ENCODE measurements at places on chromosomes 3 and 15.

GRCh38 chr15:28920781-28921331, 35.1 kb downstream of the APBA2 start:
- DNase-seq, result no peak

- peak; percentile 40 for DNase-seq
Measured at GRCh38 chr15:69559440-69560190, 107.0 kb downstream of the RPLP1 start.

DNA sequence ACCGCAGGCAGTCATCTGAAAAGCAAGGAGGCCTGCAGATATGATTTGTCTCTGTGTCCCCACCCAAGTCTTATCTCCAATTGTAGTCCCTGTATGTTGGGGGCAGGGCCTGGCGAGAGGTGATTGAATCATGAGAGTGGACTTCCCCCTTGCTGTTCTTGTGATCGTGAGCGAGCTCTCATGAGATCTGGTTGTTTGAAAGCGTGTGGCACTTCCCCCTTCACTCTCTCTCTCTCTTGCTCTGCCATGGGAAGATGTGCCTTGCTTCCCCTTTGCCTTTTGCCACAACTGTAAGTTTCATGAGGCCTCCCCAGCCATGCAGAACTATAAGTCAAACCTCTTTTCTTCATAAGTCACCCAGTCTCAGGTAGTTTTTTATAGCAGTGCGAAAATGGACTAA, 83.3 kb downstream of the TMCO5A start:
- DNase-seq, result no peak

DNA sequence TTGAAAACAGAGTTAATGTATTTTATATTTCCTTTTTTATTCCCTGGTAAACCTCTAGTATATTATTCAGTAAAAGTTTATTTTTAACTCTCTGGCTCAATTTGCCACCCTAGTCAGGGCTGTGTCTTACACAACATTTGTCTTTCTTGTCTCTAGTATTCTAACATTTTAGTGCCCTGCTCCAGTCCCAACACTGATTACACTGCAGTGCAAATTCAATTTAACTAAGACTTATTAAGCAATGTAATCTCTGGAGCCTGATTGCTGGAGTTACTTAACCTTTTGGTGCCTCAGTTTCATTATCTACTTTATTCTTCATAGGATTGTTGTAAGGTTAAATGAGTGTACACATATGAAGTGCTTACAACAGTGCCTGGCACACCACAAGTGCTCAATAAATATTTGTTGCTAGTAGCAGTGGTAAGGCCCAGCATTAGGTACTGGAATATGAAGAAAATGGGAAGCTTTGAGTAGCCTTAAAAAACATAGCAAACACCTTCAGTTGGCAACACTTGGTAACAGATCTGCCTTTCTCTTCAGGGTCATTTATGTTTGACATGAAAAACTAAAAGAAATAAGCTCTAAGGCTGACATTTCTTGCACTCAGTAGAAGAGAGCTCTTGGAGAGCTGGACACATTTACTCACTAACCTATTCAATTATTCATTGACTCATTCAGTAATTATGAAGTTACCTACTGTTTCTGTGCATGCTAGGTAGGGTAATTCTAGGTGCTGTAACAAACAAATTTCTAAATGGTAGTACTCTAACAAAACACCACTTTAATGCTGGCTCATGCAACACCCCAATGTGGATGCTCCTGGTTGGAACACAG, 364.5 kb upstream of the EPHA3 start:
- DNase-seq, result no peak

- DNase-seq, result no peak
Measured at GRCh38 chr15:81942655-81943195, 103.1 kb downstream of the MEX3B start.

DNA sequence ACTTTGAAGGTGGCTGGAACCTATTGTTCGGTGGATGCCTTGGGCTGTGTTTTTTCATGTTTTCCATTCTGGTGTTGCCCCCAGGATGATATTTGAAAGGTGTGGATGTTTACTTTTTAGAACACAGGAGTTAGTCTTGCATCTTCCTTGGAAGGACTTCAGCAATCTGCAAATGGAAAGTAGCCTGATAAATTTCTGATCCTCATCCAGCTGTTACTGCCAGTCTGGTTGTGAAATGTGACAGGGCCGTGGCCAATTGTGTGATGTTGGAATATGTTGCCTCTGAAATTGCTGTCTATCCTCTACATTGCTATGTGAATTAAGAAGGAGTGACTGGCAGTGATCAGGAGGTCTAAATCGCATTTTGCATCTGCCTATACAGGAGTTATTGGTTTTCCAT, 382.5 kb upstream of the C2CD4B start:
- no peak for DNase-seq

GRCh38 chr3:162802228-162802965, 1305.8 kb downstream of the OTOL1 start:
- no peak for DNase-seq

DNA sequence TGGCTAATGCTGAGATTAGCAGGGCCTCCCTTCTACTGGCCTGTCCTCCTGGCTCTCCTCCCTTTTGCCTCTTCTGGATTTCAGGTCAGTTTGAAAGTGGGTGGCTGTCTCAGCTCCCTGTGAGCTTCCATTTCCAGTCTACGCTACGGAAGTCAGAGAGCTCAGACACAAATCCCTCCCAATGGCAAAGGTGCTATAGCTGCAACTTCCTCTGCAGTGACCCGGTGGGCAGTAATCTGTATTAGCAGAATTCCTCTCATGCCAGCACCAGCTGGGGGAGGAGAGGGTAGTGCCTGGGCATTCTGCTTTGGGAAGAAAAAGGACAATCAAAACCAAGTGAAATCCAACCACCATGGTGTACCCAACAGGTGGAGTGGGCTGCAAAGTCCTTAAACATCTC, 171.4 kb downstream of the STT3B start:
- DNase-seq, result no peak

DNA sequence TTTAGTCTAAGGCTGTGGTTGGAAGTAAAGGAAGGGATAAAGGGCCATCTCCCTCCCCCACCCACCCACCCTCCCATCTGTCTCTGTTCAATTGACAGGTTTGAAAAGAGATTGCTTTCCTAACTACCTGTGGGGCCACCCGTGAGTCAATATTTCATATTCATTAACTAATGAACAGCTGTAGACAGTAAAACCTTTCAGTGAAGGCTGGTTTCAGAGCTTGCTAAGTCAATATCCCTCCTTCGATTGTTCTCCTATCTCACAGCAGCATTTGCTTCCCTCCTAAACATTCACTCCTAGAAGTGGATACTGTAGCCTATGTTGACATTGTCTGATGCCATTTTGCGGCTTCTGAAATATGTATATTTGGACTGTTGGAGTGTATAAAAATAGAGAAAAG, 85.9 kb upstream of the SYNPR start:
- no peak for DNase-seq

GRCh38 chr3:193564012-193564411, 9.3 kb upstream of the ATP13A4 start:
- peak; percentile 18 for DNase-seq

DNA sequence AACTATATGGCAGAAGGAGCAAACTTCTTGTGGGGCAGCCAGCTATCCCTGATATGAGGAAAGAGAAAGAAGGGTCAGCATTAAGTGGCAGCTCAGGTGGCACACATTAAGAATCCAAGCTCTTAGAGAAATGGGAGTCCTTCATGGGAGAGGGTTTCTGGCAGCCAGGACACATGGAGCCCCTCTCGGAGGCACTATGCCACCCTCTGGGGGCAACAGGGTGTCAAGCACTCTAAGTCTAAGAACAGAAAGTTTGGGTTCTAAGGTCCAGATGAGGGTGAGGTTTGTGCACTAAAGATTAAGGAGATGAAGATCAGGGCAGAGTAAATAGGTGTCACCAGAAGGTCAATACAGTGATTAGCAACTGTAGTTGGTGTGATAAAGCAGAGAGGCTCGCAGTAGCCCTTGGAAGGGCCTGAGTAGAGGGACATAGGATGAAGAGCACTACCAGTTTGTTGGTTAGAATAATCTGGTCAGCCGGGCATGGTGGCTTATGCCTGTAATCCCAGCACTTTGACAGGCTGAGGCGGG, 89.3 kb downstream of the ST6GAL1 start:
- DNase-seq, result no peak

- no peak for DNase-seq
Measured at GRCh38 chr3:177676148-177676547, 478.9 kb upstream of the TBL1XR1 start.

DNA sequence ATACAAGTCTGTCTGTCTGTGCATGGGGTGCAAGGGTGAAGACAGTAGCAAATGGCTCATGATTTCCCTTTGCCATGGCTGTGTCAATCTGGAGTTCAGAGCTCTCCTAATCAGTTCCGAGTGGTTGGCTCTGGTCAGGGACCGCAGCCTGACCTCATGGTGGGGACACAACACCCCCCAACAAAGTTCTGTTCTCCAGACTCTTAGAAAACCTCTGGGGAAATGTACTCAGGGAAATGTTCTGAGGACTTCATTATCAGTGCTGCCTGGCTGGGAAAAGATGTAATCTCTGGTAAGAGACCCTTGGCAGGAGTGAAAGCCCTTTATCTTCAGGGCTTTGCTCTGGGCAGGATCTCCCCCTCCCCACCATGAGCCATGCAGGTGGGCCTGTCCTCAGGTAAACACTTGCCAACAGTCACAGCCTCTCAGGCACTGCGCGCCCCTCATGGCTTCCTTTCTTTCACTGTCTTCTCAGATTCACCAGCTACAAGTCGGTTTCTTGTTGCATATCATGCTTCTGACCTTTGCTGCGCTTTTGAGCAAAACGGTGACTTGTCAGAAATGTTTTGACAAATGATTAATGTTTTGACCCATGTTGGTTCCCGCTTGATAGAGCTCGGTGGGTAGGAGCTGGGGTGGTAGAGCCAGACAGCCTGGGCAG, 95.5 kb downstream of the ST6GAL1 start:
- peak; percentile 64 for DNase-seq

- no peak for DNase-seq
Measured at GRCh38 chr15:45221053-45221599, 30.9 kb upstream of the SLC28A2 start.

GRCh38 chr3:14150078-14150477, 25.2 kb downstream of the TMEM43 start:
- DNase-seq, result no peak

GRCh38 chr3:136952292-136952691, 5.5 kb upstream of the IL20RB start:
- DNase-seq, result no peak

DNA sequence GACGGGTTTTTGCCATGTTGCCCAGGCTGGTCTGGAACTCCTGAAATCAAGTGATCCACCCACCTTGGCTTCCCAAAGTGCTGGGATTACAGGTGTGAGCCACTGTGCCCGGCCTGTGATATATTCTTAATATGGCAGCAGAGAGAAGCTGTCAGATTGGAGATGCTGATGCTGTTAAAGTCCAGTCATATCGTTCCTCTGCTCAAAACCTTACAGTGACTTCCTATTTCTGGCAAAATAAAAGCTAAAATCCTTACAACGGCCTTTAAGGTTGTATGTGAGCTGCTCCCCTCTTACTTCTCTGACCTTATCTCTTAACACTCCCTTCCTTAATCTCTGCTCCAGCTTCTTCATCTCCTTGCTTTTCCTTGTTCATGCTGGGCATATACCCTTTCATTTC, 26.6 kb upstream of the MGA start:
- no peak for DNase-seq

DNA sequence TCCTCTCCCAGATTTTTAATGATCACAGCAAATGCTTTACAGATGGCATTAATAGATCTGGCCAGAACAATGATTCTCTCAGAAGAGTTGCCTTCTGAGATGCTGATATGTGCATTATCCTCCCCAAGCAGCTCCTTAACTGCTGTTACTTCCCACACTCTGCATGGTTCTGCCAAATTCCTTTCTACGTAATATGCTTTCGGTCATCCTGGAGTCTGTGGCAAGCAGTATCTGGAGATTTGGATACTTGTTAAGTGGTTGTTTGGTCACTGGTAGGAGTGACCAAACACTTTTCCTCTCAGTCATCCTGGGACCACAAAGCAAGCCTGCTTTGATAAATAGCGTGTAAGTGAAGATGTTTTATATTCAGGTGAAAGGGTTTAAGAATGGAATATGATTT, 71.1 kb upstream of the CCNL1 start:
- no peak for DNase-seq

- no peak for DNase-seq
Measured at GRCh38 chr3:66693461-66694031, 192.7 kb upstream of the LRIG1 start.

DNA sequence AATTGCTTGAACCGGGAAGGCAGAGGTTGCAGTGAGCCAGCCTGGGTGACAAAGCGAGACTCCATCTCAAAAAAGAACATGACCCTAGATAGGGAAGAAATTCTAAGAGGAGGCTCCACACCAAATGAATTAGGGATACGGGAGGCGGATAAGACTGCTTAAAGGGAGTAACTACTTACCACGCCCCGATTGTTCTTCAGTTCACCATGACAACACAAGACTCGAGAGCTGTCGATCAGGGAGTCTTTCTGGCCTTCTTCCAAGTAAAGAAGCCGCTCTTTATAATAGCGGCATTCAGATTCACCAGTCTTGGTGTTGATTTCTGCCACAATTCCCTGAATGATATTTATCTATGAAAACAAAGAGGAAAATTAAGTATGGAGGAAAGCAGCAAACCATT, 53.9 kb upstream of the TASOR start:
- no peak for DNase-seq

DNA sequence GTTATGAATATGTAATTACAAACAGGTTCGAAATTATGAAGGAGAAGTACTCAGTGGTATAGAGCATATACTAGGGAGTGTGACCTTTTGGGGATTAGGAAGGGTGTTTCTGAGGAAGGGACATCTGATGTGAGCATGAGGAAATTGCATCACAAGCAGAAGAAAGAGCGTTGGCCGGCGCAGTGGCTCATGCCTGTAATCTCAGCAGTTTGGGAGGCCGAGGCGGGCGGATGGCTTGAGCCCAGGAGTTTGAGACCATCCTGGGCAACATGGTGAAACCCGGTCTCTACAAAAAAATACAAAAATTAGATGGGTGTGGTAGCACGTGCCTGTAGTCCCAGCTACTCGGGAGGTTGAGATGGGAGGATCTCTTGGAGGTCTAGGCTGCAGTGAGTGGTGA, 6.9 kb downstream of the CMTM7 start:
- DNase-seq, result no peak

- no peak for DNase-seq
Measured at GRCh38 chr3:181699171-181699903, 12.4 kb upstream of the SOX2 start.

DNA sequence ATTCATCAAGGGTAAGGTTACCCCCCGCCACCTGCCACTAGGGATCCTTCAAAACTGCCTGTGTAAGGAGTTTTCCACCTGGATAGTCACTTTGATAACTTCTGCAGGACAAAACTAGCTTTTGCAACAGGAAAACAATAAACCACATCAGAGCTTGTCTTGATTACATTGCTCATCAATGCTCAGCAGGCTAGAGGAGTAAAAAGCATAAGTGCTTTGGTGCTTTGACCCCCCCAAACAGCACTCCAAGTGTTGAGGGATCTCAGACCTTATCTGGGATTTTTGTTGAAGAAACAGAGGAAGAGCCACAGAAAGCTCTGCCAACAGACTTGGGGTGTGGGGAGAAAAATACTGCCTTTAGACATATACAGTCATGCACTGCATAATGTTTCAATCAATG, 10.8 kb upstream of the PHLDB2 start:
- no peak for DNase-seq

DNA sequence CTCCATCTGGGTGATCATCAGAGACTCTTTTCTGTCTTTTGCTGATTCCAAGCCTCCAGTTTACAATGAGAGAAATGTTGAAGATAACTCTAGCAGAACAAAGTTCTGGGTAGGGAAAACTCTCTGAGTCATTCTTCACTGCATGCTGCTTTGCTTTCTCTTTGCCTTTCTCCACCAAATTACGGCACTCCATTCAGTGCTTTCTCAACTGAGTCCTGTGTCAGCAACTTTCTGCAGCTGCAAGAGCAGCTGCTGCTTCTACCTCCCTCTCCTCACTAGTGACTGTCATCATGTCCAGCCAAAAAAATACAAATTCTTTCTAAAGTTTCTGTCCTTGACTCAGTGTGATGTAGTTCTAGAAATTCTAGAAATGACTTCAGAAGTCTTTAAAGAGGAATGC, 953.8 kb downstream of the IGSF11 start:
- no peak for DNase-seq

All from activated CD4-positive, alpha-beta T cell treated with anti-CD3 and anti-CD28 coated beads for 36 hours (primary cell).